ENCODE measurements at places on chromosomes 5 and 9. TPM values are rescaled to one million over a fixed set of nuclear protein-coding genes. Genes with fewer than 3 reads are reported as not detected.

DNA sequence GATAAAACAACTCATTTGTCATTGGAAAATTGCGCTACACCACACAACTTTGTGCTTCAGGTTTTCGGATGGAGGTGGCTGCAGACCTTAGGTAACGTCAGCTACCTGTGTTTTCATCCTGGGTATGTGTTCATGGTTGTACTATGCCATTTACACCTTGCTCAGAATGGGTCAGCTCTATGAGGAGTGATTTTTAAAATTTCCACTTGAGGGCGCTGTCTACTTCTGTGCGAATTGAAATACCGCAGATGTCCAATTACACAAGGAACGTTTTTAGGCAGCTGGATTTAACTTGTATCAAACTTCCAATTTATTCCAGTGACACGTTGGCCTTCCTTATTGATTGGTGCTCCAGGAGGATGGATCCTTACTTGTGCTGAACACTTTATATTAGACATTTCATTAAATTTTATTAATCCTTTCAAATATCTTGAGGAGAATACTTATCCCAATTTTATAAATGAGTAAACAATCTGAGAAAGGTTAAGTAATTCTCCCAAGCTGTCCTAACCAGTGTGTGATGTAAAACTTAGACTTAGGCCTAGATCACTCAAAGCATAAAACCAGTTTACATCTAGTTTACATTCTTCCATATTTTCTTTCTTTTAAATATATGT lies 23.4 kb downstream of the DMRTA1 start:
- peak; percentile 39 for DNase-seq

GRCh38 chr9:118940473-118940872 lies 428.8 kb downstream of the BRINP1 start:
- DNase-seq, result no peak

SH2D3C gene
- total RNA-seq, result 39.3 TPM

- no peak for DNase-seq
These were observed 3.6 kb downstream of the DNAJC18 start for GRCh38 chr5:139435676-139436075.

GRCh38 chr5:127068493-127069214 lies 4.6 kb downstream of the C5orf63 start:
- no peak for DNase-seq

BICD2 gene
- total RNA-seq, result 29.3 TPM

CDKN2AIPNL gene
- total RNA-seq, result 13.5 TPM
